ENCODE measurements at places on chromosomes 5 and 9.
A peak's percentile ranks its signal among the peaks of the same experiment; 100 is the strongest.

GRCh38 chr5:159220206-159220605, 10.9 kb upstream of the RNF145 start:
- DNase-seq, result no peak

DNA sequence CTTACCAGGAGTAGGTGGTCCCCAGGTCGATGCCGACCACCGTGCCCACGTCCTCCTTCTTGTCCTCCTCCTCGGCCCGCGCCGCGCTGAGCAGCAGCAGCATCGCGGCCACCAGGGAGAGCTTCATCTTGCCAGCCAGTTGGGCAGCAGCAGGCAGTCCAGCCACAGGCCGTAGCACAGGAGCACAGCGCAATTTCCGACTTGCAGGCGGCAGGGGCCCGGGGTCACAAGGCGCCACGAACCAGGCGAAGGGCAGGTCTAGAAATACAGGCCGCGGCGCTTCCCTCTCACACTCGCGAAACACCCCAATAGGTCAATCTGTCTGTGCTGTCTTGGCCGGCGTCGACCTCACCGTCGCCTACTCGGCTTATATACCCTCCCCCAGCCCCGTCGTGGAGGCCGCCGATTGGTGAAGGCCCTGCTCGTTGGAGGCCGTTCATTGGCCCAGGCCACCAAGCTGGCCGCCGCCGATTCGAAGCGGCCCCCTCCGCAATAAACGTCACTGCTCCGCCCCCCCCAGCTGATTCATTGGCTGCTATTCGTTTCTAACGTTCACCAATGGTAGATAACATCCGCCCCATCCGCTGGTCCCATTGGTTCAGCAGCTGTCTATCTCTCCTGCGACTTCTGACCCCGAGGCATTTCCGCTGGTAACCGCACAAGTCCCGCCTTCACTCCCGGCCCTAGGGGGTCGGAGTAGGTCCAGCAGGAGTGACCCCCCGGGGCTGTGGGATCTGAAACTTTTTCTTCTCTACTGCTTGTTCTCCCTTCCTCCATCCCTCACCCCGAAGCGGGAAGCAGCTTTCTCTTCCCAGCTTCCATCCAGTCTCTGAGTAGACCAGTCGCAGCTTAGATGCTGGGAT, at the start of gene HSPA5:
TSS of gene HSPA5 (minus strand) at position 344 of the 863 bp plus-strand sequence. CDS start at position 127, 217 bp downstream.
- DNase-seq, result peak; percentile 96

GRCh38 chr9:120431268-120431667, 148.7 kb downstream of the CDK5RAP2 start:
- no peak for DNase-seq

- DNase-seq, result peak; percentile 9
These were observed 1.5 kb downstream of the CDH6 start for GRCh38 chr5:31194892-31195555.

DNA sequence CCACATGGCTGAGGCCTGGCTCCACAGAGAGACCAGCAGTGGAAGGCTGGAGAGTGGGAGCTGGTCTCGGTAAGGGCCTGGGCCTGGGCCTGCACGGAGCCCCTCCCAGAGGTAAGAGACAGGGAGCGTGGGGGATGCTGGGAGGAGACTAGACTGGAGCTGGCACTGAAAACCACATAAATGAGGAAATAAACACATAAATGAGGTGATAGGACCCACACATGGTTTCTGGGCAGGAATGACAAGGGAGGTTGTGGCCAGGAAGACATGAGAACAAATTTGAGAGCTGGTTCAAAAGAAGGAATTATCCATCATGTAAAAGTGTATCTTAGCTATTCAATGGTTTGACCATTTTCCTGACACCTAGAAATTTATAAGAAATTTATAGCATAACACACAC, 451.7 kb upstream of the DAP start:
- DNase-seq, result no peak

DNA sequence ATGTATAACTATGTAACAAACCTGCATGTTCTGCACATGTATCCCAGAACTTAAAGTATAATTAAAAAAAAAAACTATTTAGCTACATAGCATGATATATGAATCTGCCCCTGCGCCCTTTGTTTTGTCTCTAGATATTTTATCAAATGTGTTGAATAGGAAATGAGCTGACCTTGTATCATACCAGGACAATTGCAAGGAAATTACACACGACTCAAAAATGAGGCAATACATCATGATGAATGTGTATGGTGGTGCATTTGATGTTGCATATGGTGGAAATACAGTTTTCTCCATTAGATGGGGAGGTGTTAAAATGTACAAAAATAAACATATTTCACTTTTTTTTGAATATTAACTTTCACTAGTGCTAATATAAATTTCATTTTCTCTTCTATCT, 28.6 kb upstream of the CEP78 start:
- DNase-seq, result no peak

DNA sequence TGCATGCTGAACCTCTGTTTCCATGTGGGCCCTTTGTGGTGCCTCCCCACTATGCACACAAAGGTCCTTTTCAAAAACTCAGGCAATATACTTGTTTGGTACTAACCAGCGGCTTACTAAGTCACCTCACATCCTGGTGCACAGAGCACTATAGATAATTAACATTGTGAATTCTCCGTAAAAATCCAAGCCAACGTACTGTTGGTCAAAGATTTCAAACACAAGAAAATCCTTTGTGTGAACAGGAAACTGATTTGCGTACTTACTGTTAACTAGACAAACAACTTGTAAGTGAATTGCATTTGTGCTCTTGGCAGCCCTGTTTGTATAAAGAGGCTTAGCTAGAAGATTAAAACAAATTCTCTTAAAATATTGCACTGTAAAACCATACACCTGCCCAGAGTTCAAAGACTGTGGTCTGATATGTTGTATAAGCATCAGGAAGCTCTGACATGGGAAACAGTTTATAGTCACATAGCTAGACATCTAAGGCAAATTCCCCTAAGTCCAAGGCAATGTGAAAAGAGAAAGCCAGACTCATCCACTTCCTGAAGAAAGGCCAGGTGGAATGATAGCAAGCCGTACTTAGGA, 125.0 kb upstream of the SLC12A2 start:
- no peak for DNase-seq

DNA sequence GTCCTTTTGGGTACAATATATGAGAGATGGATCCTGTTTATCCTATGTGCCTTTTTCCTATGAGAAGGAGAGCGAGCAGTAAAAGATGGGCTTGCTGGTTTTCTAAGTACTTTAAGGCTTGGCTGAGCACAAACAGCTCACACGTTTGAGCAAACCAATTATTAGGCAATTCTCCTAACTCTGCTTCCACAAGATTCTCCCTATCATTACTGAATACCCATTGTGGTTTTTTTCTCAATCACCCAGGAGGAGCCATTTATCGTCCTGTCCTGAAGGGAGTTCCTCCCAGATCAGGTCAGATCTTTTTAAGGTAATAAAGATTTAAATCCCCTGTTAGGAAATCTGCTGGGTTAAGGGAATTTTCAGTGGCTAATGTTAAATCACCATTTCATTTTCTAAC, 19.4 kb upstream of the C1QTNF3 start:
- DNase-seq, result no peak

DNA sequence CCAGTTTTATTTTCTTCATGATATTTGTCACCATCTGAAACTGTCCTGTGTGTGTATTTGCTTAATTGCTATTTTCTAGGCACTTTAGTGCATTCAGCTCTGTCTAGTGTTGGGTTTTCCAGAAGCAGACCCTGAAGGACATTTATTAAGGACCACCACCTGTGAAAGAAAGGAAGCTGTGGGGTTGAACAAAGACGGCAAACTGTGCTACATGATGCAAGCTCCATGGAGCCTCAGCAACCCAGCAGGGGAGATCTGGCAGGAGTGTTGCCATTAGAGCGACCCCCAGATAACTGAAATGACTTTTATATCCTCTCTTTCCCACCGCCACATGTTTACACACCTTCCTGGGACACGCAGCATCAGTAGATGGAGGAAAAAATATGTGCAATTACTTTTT, 125.5 kb downstream of the GABRB2 start:
- no peak for DNase-seq

- DNase-seq, result no peak
These were observed 5.3 kb upstream of the SHOC1 start for GRCh38 chr9:111799915-111800526.

GRCh38 chr5:45408067-45408466, 288.1 kb downstream of the HCN1 start:
- DNase-seq, result no peak

GRCh38 chr5:95609711-95610110, 10.2 kb upstream of the GPR150 start:
- no peak for DNase-seq

- no peak for DNase-seq
These were observed 960 bp upstream of the IFNB1 start for GRCh38 chr9:21078702-21079101.

GRCh38 chr5:66307647-66308241, 163.6 kb downstream of the SREK1 start:
- DNase-seq, result peak; percentile 14

DNA sequence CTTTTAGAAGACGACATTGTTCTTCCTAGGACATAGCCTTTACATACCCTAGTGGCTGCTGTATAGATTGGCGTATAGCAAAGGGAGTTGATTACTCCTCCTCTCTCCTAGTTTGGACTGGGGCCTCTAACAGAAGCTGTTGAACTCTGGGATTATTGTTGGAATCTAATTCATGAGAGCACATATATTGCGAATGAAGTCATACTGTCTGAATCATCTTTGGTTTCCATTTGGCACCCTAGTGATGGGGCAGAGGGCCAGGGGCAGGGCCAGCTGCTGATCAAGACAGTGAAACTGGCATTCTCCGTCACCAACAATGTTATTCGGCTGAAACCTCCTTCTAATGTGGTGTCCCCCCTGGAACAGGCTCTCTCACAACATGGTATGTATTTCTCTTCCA, 40.3 kb downstream of the NUP188 start:
- DNase-seq, result no peak

GRCh38 chr5:134603059-134603458, 29.6 kb downstream of the SAR1B start:
- DNase-seq, result no peak

GRCh38 chr9:98074115-98074990, 17.8 kb downstream of the NANS start:
- DNase-seq, result peak; percentile 51

- DNase-seq, result no peak
These were observed 150.2 kb downstream of the SEMA5A start for GRCh38 chr5:9395706-9396105.

DNA sequence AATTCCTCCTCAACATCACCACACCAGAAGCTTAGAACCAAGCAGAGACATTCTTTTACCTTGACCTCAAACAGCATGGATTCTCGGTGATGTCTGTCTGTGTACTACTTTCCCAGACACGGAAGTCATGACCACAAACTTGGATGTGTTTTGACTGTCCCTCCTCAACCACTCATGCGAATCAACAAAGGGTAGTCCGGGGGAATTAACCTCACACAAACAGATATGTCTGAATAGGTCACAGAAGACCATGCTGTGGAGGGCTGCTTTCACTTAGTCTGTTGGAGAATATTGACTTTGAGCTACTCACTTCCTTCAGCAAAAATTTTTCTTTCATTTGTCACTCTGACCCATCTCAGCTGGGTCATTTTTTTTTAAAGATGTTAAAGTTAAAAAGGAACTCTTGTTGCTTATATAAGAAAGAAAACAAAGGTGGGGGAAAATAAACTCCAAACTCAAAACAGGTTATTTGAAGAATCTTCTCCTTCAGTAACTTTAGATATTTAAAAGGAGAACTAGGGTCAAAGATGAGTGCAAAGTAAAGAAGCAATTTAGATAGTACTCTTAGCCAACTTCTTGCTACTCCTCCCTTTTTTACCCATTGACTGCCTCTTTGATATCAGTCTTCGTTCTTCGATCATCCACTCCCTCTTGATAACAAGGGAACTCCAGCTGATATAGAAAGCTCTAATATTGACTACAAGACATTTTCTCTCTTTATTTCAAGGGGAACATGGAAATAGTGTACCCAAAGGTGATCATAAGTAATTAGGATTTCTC, 343.4 kb upstream of the CDH6 start:
- no peak for DNase-seq

GRCh38 chr9:127263237-127263636, 1.3 kb upstream of the GARNL3 start:
- no peak for DNase-seq

DNA sequence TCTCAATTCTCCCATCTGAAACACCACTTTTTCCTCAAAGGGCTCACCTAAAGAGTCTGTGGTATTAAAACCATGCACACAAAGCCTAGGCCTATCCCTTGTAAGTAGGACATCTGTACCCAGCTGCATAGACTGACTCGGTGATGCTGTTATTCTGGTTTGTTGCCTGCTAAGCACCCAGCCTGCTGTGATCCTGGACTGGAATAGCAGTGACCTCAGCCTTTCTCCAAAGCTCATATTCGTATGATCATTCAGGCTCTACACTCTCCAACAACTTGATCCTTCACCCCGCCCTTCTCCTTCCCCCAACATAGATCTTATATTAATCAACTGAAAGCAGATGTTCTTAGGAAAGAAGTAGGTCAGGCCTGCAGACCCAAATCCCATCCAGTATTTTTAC, 81.4 kb upstream of the WWC1 start:
- no peak for DNase-seq

GRCh38 chr5:159576902-159577301, 246.6 kb upstream of the IL12B start:
- no peak for DNase-seq

GRCh38 chr5:65708145-65708544, 13.8 kb downstream of the SGTB start:
- DNase-seq, result no peak

GRCh38 chr5:142941245-142941644, 171.1 kb downstream of the ARHGAP26 start:
- DNase-seq, result no peak

GRCh38 chr9:95073042-95073607, 244.4 kb downstream of the FANCC start:
- peak; percentile 67 for DNase-seq

GRCh38 chr5:44707721-44708120, 101.0 kb upstream of the MRPS30 start:
- no peak for DNase-seq

DNA sequence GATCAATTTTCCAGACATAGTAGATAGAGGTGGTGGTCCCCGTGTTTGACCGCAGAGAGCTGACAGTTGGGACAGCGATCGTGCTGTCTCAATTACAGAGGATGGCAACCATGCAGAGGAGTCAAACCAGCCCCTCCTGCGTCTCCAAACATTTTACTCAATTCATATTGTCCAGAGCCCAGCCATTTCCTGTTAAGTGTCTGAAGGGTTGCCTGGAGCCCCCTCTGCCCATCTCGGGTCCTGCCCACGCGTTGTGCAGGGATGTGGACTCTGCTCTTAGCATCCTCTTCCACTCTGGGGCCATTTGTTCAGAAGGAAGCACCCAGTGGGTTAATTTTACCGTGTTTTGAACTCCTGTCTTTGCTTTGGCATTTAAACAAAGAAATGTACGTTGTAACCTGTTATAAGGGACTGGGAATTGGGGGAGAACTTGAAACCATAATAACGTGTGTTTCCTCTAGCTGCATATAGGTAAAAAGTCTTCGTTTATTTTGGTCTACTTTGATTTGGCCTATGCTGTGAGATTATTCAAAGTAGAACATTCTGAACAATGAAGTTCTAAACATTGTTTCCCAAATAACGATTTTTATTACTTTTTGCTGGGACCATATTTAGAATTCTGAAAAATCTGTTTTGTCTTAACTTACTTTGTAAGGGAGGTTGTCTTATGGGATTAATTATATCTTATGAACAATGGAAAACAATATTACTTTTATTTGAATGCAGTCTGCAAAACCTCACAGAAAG, 876 bp downstream of the EGFLAM start:
- no peak for DNase-seq

GRCh38 chr5:127587246-127587917, 61.5 kb upstream of the CTXN3 start:
- no peak for DNase-seq

Measured in HuH-7.5 (cell line).